CD4-positive, alpha-beta T cell (primary cell): ENCODE measurements at places on chromosomes 4 and X.

- DNase-seq, result peak; percentile 45
Measured at GRCh38 chrX:150587585-150588503, 19.4 kb downstream of the MTM1 start.

DNA sequence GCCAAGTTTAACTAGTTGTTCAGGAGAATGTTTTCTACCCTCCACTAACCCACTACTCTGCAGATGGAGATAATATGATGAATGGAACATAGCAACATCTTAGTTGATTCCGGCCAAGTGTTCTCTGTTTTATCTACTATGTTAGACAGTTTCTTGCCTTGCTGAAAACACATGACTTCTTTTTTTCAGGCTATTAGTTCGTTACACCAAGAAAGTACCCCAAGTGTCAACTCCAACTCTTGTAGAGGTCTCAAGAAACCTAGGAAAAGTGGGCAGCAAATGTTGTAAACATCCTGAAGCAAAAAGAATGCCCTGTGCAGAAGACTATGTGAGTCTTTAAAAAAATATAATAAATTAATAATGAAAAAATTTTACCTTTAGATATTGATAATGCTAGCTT lies 13.3 kb downstream of the ALB start:
- DNase-seq, result no peak

- no peak for DNase-seq
Measured at GRCh38 chrX:30865612-30866011, 23.4 kb downstream of the TAB3 start.

DNA sequence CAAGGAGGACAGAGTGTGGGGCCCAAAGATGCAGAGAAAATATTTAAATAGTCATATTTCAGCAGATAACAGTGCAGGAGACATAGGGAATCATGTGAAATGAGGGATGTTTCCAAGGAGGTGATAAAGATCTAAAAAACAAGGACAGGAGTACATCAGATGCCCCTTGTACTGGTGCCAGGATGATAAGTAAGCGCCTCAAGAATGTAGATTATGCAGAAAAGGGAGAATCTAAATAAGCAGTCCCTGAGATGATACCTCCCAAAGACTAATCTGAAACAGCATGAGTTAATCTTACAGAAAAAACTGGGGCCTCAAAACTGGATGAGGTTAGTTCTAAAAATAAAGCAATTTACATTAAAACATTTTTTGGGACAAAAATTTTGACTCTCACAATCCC lies 136.1 kb upstream of the WDFY3 start:
- DNase-seq, result no peak

DNA sequence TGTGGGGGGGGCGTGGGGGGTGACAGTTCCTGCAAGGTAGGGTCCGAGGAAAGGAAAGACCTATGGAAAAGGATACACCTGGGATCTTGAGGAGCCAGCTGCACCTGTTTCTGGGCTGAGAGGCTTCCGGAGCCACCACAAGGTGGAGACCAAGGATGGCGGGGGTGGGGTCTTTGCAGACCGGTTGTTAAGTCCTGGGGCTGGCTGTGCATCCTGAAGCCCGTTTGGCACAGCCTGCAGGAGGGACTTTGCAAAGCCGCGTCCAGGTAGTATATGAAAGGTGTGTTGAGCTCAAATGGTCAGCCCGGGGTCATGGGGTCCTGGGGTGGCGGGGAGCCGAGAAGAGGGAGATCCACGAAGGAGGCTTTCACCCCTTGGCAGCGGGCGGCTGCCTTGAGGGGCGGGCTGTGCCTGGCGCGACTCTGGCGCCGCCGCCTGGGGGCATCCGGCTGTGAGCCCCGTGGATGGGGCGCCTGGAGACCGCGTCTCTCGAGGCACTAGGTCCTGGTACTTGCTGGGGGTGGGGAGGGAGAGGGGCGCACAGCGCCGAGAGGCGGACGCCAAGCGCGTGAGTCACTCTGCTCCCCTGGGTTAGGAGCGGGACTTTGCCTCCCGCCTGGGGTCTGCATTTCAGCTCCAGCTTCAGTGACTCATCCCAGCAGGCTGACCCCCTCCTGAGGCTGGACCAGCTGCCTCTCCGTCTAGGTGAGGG lies 58.2 kb upstream of the DYNLT3 start:
- no peak for DNase-seq

DNA sequence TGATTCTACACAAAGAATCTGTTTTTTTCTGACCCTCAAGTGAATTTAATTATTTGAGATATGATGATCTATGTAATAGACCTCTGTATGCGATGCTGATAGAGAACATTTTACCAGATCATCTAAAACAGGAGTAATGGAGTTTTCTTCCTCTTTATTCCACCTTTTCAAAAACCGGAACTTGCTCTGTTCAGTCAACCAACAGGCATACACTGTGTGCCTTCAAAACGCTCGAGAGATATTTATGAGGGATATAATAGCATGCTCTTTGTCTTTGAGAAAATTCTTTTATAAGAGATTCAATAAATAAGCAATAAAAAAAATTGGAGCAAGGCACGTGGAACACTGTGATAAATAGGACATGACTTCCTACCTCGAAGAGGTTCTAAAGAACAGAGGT lies 2.0 kb downstream of the NYX start:
- no peak for DNase-seq

DNA sequence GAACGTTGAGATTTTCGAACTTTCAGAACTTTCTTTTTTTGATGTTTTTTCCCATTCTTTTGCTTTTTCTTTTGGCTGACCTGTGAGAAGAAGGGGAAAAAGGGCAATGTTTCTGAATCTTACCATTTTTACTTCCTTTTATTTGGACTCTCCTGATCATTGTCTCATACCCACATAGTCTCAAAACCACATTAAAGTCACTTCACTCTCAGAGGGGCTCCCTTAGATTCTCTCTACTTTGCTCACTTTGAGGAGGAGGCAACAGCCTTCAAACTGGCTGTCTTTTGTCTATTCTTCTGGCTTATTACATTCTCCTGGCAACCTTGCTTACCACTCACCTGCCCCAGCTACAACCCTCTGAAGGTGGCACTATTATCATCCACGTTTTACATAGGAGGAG lies 3.7 kb downstream of the CXCL9 start:
- no peak for DNase-seq

GRCh38 chr4:110793890-110794554 lies 171.1 kb upstream of the PITX2 start:
- DNase-seq, result no peak

DNA sequence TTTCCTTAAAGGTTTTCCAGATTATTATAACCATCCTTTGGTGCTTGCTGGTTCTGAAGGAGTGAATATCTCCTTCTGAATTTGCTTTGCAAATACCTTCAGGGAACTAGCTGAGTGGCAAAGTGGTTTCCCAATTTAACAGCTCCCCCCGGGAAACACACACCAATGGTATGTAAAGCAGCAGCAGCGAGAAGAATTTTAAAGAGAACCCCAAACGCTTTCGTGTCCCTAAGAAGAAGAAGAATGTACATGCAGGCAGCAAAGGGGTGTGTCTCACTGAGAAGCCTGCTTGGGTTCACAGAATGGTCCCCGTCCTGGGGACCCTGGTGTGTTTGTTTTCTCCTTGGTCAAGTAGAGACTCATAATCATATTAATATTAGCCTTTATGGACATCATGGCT lies 4.2 kb upstream of the AKAP17A start:
- DNase-seq, result no peak

DNA sequence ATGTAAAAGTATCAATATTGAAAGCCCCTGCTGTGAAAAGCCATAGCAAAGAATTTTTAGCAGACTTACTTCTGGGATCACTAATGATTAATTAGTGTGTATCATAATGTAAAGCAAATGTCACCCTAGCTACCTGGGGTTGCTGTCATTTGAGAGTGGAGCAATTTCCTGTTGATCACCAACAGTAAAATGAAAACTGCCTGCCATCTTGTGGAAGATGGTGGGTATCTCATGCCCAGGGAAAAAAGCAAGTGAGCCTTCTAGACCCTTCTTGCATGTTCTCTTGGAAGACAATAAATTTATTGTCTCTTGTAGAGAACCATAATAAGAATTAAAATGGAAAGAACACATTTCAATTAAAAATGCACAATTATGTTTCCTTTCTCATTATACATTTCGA lies 360.2 kb downstream of the ZIC3 start:
- no peak for DNase-seq

DNA sequence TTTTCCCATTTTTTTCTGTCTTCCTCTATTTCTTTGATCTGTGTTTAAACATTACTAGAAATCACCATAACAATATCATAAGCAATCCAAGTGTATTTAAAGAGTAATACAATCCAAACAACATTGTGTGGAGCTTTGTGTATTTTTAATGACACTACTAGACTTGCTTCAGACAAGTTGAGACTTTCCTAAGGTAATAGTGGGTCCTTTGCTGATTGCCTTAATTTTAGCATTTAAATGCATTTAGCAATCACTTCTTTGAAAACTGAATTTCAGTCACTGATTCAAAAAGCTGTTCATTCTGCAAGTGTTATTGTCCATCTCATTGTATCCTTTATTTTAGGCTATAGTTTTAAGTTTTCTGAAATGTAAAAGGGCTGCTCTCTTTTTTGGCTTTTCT lies 804.8 kb downstream of the ADGRL3 start:
- DNase-seq, result no peak

- DNase-seq, result no peak
Measured at GRCh38 chr4:109996526-109996925, 83.8 kb downstream of the EGF start.

DNA sequence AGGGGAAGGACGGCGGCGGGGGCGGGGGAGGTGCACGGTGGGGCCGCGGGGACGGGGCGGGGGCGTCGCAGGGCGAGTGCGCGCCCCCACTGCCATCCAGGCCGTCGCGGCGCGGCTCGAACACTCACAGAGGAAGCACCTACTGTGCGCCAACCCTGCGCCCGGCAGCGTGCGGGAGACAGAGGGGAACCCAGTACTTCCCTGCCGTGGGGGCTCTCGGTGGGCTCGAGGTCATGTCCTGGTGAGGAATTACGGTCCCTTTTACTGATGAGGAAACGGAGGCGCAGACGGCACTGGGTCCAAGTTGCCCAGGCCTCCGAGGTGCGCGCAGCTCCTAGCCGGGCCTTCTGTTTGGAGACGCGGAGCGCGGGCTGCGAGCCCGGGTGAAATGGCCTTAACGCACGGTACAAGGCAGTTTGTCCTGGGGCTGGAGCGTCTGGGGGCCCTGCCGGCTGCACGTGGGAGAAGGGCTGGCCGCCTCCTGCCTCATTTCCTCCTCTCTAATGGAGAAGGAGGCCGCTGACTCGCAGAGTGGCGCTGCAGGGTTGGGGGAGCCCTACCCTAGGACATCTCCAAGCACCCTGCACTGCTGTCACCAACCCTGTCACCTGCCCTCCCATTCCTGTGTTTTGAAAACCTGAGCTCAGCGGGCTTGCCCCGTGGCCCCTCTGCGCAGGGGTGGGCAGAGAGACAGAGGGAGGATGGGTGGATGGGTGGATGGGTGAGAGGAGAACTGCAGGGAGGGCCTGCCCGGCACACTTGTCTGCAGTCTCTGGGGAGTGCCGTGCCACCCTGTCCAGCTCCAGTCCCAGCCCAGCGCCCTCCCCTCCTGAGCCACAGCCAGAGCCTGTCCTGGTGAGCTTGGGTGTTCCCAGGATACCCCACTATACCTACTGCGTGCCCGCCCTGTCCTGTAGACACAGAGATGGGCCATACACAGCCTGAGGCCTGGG lies 106.0 kb downstream of the ADRA2C start:
- no peak for DNase-seq

- DNase-seq, result no peak
Measured at GRCh38 chrX:69083801-69084200, 81.5 kb downstream of the PJA1 start.

GRCh38 chrX:70979136-70979762 lies 48.4 kb upstream of the SLC7A3 start:
- no peak for DNase-seq

GRCh38 chr4:181006499-181007260 lies 1236.5 kb upstream of the TENM3 start:
- DNase-seq, result no peak

DNA sequence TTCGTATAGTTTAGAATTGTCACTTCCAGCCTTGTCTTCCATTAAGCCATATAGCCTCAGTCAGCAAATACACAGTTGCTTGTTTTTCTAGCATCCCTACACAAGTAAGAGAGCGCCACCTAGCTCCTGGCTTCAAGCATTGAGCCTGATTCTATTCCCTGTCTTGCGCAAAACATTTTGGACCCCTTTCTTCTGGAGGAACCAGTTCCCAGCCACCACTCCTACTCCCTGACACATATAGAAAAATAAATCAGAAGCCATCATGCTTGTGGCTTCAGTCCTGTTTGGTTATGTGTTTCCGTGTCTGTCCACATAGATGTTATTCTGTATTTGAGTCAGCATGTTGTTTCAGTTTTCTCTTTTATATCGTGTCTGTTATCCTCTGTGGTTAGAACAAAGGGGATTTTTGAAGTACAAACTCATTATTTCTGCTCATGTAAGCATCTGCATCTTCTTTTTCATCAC lies 59.9 kb downstream of the GK start:
- DNase-seq, result peak; percentile 5

DNA sequence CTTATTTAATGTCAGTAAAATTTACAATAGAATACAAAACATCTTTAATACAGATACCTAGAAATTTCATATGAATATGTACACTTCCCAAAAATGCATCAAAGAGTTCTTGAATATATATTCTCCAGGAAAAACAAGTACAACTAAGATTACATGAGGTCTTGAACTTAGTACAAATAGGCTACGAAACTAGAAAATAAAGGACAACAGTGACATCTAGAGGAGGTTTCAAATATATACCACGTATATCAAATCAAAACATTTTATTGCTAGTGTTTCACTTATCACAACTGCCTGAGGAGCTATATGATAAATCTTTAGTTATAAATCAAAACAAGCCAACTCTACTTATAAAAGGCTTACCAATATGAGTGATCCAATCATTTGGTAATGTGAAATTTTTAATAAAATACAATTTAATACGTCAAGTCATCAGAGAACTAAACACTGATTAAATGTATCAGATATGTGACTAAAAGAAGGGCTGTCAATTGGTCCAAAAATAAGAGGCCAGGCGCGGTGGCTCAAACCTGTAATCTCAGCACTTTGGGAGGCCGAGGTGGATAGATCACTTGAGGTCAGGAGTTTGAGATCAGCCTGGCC lies 36.6 kb downstream of the ANAPC10 start:
- no peak for DNase-seq

GRCh38 chr4:122921971-122922876 lies at the start of gene NUDT6:
Gene NUDT6, minus strand, starts transcription at chr4:122922597. Its CDS starts 25 bp downstream, at chr4:122922572.
- peak; percentile 38 for DNase-seq

DNA sequence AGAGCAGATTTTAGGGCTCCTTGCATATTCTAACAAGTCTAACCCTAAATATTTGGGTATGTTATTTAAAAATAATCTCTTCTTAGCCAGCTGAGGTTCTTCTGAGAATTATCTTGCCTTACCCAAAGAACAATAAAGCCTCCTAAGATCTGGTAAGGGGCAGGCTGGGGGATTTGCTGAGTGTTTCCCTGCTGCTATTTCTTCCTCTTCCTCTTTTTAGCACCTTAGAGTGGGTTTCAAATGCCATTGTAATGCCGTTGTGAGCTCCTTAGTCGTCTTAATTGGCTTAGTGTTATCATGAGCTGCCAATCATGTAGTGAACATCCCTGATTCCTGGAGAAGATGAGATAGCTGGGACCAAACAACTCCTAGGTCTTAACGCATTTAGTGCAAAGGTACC lies 15.4 kb downstream of the STOX2 start:
- no peak for DNase-seq

- DNase-seq, result no peak
Measured at GRCh38 chr4:121064482-121064881, 7.9 kb downstream of the NDNF start.
